ENCODE measurements at places on chromosomes 7 and 10.

GRCh38 chr10:46234431-46235060 lies 52.3 kb upstream of the ANTXRL start:
- no peak for DNase-seq

DNA sequence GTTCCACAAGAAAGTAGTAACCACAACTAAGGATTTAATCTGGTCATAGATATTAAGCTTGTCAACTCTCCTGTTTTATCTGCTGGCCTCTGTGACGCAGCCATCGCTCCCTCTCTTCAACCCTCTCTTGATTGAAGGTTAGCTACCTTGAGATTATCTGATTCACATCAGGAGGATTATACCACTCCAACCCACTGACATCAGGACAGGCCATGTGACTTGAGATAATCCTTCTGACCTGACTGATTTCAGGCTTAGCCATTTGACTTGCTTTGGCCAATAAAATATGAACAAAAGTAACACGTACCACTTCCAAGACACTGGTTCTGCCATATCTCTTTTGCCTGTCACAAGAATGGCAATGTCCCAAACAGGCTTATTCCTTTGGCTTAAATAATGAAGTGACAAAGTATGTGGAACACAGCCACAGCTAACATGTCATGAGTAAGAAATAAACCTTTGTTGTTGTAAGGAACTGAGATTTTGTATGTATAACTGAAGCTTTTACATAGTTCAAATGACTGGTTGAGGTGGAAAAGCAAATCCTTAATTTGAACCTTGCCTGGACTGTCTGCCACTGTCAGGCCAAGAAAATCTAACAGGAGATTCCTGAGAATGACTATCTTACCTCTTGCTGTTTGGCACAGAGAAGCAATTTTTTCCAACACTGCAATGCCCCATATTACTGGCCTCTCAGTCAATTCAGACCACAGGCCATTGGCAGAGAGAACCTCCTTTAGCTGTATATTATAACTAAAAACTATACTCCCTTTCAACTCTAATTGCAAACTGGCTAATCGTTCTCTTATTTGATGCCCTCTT lies 13.9 kb downstream of the ZNF438 start:
- no peak for DNase-seq

GRCh38 chr7:27183682-27184336 lies 1.2 kb downstream of the HOXA11 start:
- DNase-seq, result no peak

DNA sequence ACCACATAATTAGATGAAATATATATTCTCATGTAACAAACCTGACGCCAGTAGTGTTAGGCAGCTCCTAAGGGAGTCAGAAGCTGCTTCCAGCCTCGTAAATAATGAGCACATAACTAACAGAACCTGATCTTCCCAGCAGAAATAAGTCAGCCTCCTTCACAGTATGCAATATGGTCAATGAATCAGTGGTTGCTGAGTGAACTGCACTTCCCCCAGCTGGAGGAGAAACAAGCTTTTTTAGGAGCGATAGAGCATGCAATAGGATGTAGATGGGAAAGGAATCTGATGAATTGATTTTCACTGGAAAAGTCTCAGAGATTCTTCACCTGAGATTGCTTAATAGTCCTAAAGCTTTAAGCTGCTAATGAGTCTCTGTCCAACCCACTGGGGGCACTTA lies 337.2 kb upstream of the LRGUK start:
- DNase-seq, result no peak

GRCh38 chr10:97518301-97519043 lies 19.7 kb downstream of the UBTD1 start:
- DNase-seq, result no peak
